Putamen (tissue), 1 donor: ENCODE measurements at places on chromosomes 16 and 17.
A peak's percentile ranks its signal among the peaks of the same experiment; 100 is the strongest.

DNA sequence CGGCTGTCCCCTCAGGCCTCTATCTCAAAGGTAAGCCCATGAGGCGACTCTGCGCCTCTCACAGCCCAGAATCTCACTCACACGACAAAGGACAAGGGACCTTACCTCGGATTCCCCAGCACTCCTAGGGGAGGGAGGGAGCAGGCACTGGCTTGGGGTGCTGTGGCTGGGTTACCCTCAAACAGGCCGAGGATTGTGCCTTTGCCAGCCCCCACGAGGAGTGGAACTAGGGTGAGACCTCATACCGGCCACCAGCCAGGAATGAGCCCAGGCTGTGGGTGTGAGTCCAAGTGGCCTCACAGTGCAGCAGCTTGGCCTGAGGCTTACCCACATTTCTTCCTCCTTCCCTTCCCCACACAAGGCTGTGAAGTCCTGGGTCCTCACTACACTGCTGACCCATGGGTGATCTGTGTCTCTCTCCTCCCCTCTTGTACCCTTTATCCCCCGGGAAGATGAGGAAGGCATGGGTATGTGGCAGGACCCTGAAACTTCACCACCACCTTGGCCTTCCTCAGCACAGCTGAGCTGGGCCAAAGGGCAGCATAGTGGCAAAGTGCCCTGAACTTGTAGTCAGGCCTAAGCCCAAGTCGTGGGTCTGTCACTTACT lies 5.9 kb downstream of the PROCA1 start:
- DNase-seq = no peak

DNA sequence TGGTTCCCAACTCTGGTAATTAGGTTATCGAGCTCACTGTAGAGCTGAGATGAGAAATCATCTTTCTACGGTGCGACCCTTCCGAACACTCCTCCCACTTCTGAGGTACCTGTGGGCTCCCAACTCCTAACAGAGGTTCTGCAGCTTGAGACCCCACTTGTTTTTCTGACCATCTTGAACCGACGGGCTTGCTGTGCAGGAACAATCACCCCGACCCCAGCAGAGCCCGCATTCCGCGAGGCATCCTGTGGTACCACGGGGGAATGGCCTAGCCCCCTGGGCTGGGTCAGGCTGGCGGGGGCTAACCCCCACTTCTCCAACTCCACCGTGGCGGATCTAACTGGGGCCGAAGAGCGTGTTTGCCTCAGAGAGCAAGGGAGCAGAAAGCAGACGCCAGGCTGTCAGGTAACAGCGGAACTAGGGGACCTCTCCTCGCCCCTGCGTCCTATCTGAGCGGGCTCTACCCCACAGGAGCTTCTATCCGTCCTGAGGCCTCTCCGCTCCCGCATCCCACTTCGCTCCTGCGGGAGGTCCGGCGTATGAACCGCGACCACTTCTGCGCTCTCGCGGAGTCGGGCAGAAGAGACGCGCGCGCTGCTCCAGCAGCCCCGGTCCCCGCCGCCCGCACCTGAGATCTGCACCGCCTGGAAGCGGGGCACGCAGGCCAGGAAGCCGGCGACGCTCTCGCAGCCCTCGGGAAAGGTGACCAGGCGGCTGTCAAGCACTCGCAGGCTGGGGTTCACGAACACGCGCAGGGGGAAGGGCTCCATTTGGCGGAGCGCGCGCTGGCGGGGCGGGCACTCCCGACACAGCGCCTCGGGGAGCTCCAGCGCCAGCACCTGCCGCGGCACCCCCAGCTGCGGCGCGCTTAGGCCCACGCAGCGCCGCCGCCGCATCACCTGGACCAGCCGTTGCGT lies 761 bp downstream of the PDF start:
- no peak for DNase-seq

DNA sequence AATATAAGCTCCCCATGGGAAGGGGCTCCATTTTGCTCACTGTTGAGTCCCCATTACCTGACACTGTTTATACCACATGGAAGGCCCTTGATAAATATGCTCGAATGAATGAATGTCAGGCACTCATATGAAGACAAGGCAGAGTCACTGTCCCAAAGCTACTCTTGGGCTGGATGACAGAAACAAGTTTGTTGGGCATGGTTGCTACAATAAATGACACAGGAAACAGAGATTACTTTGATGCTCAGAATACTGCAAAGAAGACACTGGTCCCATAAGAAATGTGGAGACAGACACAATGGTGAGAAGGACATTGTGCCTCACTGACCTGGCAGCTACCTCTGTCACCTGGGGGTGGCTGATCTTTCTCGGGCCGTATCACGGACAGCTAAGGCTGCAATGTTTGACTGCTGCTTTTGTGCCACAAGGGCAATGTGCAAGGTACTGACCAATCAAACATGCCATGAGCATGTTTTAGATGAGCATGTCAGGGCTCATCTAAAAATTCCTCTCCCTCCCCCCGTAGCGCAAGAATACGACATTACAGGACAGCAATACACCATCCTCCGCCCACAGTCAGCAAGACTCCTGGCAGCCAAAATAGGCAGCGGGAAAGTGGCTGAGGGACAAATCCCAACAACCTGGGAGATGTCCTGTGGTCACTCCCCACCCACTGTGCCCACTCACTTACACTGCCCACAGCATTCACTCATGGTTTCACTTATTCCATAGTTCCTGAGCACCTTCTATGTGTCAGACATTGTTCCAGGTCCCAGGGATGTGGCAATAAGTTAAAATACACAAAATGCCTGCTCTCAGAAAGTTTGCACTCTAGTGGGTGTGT lies 5.0 kb downstream of the PIK3R6 start:
- no peak for DNase-seq

DNA sequence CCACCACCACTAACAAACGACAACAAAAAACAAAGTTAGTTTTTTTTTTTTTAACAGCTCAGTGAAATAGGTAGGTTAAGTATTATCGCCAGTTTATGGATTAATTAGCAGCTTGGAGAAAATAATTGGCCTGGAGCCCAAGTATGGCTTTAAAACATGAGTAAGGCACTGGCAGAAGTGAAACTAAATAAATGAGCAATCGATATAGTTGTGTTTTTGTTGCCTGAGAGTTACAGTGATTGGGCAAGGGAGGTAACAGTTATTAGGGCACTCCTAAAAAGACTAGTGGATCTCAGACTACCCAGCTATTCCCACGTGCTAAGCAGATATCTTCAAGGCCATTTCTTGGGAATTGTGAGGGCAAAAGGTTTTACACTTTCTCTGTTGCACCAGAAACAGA lies 2.4 kb downstream of the MLKL start:
- no peak for DNase-seq

DNA sequence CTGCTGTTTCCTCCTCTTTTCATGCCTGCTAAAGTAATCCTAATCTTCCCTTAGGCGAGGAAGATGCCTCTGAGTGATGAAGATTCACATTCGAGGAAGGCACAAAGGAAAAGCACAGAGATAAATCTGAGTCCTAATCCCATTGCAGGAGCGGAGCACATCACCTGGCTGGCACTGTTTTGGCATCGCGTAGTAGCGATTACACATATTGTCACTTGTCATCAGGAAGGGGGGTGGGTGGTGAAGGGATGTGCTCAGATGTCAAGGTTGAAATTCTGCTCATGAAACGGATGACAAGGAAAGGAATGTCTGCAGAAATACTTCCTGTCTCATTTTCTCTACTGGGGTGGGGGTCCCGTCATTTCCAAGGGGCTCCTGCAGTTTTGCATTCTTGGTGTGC lies 363.1 kb upstream of the EEF2KMT start:
- peak; percentile 57 for DNase-seq

- no peak for DNase-seq
These were observed 332.7 kb upstream of the HSBP1 start for GRCh38 chr16:83475108-83475507.

DNA sequence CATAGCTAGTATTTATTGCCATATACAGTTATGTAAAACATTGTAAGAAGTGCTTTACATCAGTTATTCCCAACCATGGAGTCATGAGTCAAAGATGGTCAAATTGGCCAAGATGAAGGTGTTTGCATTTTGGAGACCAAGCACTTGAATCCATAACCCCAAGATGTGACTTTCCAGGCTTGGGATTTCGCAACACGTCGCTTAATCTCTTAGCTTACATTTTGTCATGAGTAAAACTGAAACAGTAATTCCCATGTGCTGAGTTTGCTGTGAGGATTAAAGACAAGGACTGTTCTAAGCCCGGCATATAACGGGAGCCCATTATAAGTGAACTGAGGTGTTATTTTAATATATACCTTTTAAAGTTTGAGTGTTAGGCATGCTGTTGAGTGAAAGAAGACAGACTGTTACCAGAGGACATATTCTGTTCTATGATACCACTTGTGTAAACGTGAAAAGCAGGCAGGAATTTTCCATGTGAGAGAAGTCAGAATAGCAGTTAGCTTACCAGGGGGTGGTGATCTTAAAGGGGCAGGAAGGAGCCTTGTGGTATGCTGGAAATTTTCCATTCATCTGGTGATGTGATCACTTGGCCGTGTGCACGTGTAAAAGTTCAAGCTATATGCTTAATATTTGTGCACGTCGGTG lies 484.9 kb downstream of the WWOX start:
- DNase-seq = no peak

DNA sequence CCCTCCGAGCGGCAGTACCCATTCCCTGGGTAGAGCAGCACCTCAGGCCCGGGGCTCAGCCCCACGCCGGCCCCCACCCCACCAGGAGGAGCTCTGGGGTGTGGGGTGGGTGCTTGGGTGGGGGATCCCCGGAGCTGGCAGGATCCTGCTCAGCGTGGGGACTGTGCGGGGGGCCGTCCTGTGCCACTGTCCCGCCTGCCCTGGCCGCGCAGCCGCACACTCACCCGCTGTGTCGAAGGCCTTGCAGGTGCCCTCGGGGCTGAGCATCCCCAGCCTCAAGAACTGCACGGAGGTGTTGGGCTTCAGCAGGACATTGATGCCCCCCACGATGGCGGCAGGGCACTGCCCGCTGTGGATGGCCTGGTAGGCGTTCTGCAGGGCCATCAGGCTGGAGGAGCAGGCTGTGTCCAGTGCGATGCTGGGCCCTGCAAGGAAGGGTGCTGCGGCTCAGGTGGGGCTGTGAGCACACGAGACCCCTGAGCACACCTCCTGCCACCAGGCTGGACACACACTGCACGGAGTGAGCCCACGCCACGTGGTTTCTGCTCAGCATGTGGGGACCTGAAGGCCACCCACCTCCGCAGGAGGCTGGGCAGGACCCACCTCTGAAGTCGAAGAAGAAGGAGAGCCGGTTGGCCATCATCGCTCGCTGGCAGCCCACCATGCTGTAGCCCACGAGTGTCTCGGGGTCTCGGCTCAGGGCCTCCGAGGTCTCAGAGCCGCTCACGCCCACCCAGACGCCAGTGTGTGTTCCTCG lies 4.9 kb downstream of the FASN start:
- no peak for DNase-seq

- no peak for DNase-seq
These were observed 358.8 kb upstream of the CDH5 start for GRCh38 chr16:66007717-66008116.
